CD4-positive, alpha-beta T cell (primary cell): ENCODE measurements at places on chromosomes 7 and 10. TPM values are rescaled to one million over a fixed set of nuclear protein-coding genes. Genes with fewer than 3 reads are reported as not detected.

GRCh38 chr7:92739091-92739490, 97.3 kb downstream of the CDK6 start:
- H3K4me3 ChIP-seq, result no peak overlapping the region
- no peak overlapping the region for H3K27ac ChIP-seq
- no peak for DNase-seq
- H3K27me3 ChIP-seq, result no peaks in the 10 kb centered on the region

DNA sequence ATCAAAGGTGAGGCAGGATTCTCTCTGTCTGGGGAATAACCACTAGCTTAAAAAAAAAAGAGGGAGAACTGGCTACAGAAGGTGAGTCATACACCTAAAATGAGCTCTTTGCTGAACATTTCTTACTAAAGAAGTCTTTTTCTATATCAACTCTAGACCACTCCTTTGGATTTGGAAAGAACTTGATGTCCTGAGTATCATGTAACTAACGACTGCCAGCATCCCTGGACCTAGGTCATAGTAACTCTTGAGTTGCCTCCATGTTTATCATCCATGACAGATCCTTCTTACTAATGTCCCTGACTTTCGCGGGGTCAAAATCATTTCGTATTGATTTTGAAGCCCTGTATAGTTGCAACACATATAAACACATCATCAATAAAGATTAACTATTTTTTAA, 89.1 kb downstream of the CNOT4 start:
- no peak for DNase-seq
- peaks cover 36% of the 10 kb centered on the region for H3K36me3 ChIP-seq
- no peak overlapping the region for H3K27ac ChIP-seq
- H3K4me1 ChIP-seq, result no peaks in the 10 kb centered on the region
- H3K27me3 ChIP-seq, result no peaks in the 10 kb centered on the region

DNA sequence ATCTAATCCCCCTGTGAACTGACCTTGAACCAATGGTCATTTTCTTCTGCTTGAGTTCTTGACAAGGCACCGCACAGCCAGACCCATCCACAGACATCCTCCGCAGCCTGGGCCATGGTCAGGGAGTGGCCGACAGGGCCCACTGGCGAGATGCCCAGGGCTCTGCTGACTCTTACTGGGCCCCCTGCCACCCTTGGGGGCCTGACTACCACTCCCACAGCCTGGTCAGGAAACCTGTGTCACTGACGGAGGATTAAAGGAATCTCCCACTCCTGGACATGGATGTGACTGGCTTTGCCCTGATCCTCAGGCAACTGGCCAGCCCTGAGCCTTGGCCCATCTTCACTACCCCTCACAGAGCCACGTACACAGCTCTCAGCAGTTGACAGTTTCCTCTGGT, 50.4 kb upstream of the ENO4 start:
- no peak overlapping the region for H3K4me3 ChIP-seq
- no peak for DNase-seq
- H3K27ac ChIP-seq, result no peak overlapping the region

- no peaks in the 10 kb centered on the region for H3K36me3 ChIP-seq
- no peak overlapping the region for H3K27ac ChIP-seq
- no peak for DNase-seq
- no peak overlapping the region for H3K4me3 ChIP-seq
- peaks cover 8% of the 10 kb centered on the region for H3K27me3 ChIP-seq
- no peaks in the 10 kb centered on the region for H3K4me1 ChIP-seq
Measured at GRCh38 chr7:112547916-112548315, 67.1 kb downstream of the LSMEM1 start.

DNA sequence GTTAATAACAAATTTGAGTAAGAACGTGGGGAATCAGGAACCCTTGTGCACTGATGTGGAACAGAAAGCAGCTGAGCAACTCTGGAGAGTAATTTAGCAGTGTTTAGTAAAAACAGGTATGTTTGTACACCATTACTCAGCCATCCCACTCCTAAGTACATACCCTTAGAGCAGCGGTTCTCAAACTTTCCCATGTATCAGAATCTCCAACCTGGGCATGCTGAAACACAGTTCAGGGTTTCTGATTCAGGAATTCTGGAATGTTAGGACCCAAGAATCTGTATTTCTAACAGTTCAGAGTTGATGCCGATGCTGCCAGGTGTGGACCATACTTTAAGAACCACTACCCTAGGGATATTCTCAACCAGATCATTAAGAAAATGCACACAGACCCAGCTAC, 5.1 kb downstream of the SGMS1 start:
- peaks cover 53% of the 10 kb centered on the region for H3K4me1 ChIP-seq
- no peak overlapping the region for H3K4me3 ChIP-seq

GRCh38 chr7:54880326-54880989, 121.4 kb upstream of the SEC61G start:
- H3K27ac ChIP-seq, result no peak overlapping the region
- DNase-seq, result no peak
- H3K27me3 ChIP-seq, result peaks cover 4% of the 10 kb centered on the region
- H3K4me1 ChIP-seq, result no peaks in the 10 kb centered on the region

DNA sequence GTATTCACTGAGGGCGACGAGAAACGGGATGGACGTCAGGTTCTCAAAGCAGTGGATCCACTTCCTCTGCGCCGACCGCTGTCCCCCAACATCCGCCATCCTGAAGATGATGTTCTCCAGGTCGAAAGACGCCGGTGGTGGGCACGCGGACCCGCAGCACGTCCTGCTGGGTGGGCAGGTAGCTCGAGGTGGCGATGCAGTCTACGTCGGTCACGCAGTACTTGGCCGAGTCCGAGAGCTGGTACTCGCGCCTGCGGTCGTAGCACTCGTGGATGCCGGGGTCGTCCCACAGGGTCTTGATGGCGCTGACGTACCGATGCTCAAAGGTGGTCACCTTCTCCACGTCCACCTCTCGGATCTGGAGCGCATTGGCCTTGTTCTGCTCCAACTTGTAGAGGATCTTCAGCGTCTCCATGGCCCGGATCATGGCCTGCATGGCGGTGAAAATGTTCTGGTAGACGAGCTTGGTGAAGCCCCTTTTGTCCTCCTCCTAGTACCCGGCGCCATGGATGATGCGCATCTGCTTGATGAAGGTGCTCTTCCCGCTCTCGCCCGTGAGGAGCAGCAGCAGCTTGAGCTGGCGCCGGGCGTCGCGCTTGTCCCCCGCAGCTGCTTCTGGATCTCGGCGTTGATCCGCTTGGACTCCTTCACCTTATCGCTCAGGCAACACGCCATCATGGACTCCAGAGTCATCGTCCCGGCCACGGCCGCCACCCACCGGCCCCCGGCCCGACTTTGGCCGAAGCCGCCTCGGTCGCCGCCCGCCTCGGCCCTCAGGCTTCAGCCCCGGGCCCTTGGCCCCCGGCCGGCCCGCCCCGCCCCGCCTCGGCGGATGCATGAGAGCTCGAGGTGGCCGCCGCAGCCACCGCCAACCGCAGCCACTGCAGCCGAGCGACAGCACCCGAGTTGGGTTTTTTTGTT, 122.9 kb upstream of the KCTD7 start:
- peak overlapping the region; percentile 34 for H3K4me3 ChIP-seq
- peaks cover 9% of the 10 kb centered on the region for H3K4me1 ChIP-seq
- DNase-seq, result no peak

Gene ADCY1
- 0.03 TPM for total RNA-seq
